SJSA1 (cell line): ENCODE measurements at places on chromosomes 16 and 17. TPM values are rescaled to one million over a fixed set of nuclear protein-coding genes. Genes with fewer than 3 reads are reported as not detected.

Gene ACSM5
- total RNA-seq: not detected in 2 replicates

- no peak for DNase-seq
Observed at GRCh38 chr16:50038286-50038685, 13.3 kb downstream of the CNEP1R1 start.

DNA sequence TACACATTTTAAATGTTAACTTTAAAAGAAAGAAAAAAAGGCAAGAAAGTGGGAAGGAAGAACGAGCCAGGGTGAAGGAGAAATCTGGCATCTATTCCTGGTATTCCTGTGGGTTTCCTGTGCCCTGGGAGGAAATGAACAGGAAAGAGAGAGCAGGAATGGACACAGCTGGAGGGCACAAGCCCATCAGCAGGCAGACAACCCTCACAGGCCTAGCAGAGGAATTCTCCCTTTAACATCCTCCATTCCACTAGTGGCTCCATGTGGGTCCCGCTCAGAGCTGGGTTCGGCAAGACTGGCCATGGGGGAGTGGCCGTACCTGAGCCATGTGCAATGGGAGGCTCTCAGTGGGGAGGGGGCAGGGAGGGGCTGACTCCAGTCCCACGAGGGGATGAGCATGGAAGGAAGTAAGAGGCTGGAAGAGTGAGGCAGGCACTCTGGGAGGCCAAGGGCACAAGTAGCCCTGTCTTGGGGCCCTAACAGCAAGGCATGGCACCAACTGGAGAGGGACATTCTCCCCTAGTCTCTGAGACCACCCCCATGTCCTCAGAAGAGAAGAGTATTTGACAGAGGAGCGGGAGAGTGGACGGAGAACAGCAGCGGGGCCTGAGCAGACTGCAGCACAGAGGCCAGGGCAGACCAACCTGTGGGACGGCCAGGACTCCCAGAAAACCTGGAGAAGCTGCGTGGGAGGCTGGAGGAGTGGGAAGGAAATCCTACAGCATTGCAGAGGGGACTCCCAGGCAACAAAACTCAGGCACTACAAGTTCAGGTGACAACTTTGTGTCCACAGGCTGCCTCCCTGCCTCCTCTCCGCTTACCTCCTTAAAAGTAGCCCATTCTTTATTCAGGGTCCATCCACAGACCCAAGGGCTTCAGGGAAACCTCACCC is 30.2 kb downstream of the TK2 start:
- no peak for DNase-seq

Gene OR1D5
- total RNA-seq: not detected in 2 replicates

Gene KRT222
- total RNA-seq: not detected in 2 replicates

Gene GGNBP2
- 47.6 and 54.0 TPM in 2 replicates for total RNA-seq

DNA sequence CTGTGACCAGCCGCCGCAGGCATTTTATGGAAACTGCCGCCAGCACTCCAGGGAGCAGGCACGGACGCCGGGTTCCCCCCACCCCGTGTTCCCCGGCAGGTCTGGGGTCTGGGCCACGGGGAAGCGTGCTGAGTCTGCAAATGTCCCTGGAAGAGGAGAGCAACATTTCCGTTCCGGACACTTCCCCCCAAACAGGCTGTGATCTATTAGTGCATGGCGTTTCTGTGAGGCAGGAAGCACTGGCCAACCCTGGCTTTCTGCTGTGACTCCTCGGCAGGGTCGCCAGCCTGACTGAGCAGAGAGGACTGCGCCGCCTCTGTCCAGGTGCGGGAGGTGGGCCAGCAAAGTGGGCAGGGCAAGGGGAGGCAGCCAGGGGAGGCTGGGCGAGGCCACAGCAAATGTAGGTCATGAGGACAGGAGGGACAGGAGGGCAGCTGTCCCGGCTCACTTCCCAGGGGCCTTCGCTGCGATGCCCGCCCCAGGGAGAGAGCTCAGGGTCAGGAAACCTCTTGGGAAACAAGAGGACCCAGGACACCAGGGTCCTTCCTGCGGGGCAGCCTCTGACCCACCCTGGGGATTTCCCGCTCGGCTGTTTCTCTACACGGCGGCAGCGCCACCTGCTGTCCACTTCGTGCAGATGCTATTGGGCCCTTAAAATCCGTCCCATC is 9.5 kb downstream of the FOXF1 start:
- peak; percentile 79 for DNase-seq

Gene PLEKHM1
- 8.8 and 16.4 TPM in 2 replicates for total RNA-seq

Gene NCBP3
- 16.0 and 16.8 TPM in 2 replicates for total RNA-seq

GRCh38 chr16:56603589-56603988 is 4.8 kb upstream of the MT2A start:
- no peak for DNase-seq

- peak; percentile 96 for DNase-seq
Observed at GRCh38 chr17:66191593-66192377, at the start of gene CEP112. Gene CEP112, minus strand, starts transcription at chr17:66192133.

DNA sequence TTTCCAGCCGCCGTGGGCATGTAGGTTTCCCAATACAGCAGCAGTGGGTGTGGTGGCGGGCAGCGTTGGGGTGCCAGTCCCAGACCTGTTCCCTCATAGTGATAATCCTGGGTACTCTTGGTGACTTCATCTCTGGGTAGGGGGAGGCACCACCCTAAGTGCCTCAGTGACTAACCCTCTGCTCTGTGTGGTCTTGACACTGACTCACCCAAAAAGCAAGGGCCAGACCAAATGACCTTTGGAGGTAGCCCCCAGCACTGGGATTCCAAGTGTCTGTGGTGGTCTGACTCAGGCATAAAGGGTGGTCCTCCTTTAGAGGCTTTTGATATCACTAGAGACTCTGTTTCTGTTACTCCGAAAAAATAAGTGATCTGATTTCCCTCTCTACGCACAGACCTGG is 908 bp downstream of the CALB2 start:
- DNase-seq: peak; percentile 89

DNA sequence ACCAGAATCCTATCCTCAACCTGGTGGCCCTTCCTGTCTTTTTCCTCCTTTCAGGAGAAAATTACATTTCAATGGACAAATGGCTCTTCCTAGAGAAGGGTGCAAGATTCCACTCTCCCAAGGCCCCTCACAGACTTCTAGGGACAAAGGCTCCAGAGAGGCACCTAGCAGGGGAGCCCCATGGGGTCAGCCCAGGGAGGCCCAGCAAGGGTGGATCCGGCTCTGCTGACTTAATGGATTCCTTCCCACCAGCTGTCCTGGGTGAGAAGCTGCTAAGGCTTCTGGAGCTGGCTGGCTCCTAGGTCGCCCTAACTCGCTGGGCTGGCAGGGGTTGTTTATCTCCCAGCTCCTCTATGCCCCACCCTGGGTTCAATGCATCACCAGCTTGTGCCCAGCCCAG is 152.4 kb downstream of the ZNF423 start:
- no peak for DNase-seq

DNA sequence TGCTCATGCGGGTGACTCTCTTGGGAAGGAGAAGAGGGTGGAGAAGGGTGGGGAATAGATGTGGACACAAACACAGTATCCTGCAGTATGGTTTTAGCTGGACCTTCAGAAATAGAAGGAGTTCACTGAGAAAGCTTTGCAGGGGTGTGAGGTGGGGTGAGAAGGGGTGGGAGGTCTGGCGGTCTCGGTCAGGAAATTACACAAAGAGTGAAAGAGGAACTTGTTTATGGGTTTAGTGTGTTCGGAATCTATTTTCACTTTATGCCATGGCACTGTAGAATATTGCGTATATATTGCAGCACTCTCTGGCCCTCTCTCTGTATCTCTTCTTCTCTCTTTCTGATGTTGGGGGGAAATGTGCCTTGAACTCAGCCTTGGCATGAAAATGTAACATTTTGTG is 148.2 kb upstream of the GOT2 start:
- no peak for DNase-seq

DNA sequence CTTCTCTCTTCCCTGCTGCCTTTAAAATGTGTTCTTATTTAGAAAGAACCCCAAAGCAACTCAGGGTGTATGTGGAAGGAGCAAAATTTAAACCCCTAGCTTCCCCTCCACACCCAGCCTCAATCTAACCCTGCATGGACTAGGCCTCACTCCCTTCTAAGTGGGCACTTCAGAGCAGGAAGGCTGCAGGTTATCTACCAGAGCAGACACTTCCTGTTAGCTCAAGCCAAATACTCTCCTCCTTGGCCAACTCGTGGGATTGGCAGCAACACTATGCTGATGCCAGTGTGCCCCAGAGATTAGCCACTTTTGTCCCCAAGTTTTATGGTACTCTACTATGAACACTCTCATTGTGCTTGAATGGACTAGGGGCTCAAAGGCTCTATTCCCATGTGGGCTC is 35.6 kb downstream of the CCDC42 start:
- no peak for DNase-seq

GRCh38 chr17:51231999-51232398 is 27.9 kb downstream of the MBTD1 start:
- no peak for DNase-seq

Gene ARHGDIG
- not detected in 2 replicates for total RNA-seq

- no peak for DNase-seq
Observed at GRCh38 chr16:73289232-73289631, 241.3 kb upstream of the ZFHX3 start.

GRCh38 chr16:78890373-78890895 is 710.1 kb downstream of the MAF start:
- no peak for DNase-seq

DNA sequence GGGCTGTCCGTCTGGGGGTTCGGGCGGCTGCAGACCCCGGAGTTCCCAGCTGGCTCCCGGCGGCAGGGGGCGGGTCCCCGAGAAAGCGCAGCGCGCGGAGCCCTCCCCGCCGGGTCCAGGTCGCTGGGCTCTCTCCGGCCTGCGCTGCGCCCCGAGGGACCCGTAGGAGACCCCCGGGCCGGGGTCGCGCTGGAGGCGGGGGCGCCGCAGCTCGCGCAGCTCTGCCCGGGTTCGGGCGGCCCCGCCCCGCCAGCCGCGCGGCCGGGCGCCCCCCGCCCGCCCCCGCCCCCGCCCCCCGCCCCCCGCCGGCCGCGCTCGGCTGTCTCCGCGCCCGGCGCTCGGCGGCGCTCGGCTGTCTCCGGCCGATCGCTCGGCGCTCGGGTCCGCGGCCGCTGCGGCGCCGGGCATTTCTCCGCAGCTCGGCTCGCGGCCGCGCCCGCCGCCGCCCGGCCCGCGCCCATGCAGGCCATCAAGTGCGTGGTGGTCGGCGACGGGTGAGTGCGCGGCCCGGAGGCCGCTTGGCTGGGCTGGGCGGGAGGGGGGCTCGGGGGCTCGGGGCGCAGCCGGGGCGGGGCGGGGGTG is at the start of gene RAC3:
Gene RAC3 (plus strand): TSS at position 376 of the 582 bp plus-strand sequence. CDS start 84 bp downstream, at position 460.
- no peak for DNase-seq

- no peak for DNase-seq
Observed at GRCh38 chr16:49148410-49148809, 133.2 kb downstream of the CBLN1 start.

Gene RTN4RL1
- not detected in 2 replicates for total RNA-seq

GRCh38 chr17:6868582-6868981 is 37.1 kb upstream of the TEKT1 start:
- DNase-seq: peak; percentile 27

GRCh38 chr17:41498276-41498675 is 7.1 kb downstream of the KRT13 start:
- no peak for DNase-seq

Gene ZNF18
- 7.9 and 8.4 TPM in 2 replicates for total RNA-seq

DNA sequence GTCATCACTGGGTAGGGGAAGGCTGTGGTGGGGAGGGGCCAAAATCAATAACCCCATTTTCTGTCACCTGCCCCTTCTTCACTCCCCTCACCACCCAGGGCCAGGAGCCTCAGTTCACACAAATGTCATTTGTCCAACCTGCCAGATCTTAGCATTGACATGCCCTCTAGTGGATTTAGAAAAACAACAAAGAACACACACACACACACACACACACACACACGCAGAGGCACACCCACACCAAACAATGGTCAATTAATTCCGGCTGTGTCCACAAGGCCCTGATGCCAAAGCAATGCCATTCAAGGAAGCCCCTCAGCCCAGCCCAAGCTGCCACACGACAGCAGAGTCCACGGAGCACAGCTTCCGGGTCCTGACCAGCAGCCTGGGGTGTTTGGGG is 68.4 kb downstream of the NOG start:
- DNase-seq: no peak

GRCh38 chr17:75325827-75326225 is 36.6 kb upstream of the SLC25A19 start:
- no peak for DNase-seq

DNA sequence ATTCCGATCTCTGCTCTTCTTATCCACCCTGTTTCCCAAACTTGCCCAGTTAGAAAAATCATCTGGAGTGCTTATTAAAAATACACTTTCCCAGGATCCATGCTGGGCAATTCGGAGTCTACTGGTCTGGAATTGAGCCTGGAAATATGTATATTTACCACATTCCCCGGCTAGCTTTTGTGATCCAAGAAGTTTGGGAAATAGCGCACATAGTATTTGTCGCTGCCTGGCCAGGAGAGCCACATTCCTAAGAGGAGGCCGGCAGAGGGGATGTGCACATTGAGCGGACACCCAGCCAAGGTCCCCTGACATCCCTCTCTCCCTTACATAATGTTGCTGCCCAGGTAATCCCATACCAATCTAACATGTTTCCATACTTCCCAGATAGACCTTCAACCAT is 62.1 kb upstream of the TMEM97 start:
- no peak for DNase-seq

Gene GNAO1
- total RNA-seq: 5.1 and 8.5 TPM in 2 replicates

DNA sequence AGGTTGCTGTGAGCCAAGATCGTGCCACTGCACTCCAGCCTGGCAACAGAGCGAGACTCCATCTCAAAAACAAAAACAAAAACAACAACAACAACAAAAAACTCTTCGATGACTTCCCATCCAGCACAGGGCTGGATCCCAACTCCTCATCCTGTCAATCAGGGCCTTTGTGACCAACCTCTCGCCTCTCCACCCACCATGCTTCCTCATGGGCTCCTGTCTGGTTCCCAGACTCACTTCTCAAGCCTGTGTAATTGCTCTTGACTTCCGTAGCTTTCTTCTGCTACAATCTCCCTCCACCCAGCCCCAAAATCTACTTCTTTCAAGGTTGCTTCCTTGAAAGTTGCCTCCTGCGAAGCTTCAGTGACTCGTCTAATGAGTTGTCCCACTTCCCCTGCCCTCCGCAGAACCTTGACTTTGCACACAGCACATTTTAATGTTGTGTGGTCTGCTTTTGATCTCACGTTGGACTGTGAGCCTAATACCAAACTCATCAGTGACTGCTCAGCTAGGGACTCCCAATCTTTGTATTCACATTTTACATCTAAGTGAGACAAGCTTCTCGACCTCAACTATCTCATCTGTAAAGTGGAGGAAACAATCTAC is 936 bp upstream of the RASL10B start:
- no peak for DNase-seq

Gene FOXN1
- not detected in 2 replicates for total RNA-seq

GRCh38 chr17:8121681-8122421 is 2.1 kb downstream of the HES7 start:
- peak; percentile 72 for DNase-seq

Gene ASPA
- 0.18 TPM in 1 of 2 replicates, not detected in the other for total RNA-seq

GRCh38 chr16:57946181-57946801 is 24.6 kb downstream of the CNGB1 start:
- no peak for DNase-seq

Gene PKMYT1
- total RNA-seq: 66.4 and 80.8 TPM in 2 replicates
